ENCODE measurements at places on chromosomes 5 and 9. TPM values are rescaled to one million over a fixed set of nuclear protein-coding genes. Genes with fewer than 3 reads are reported as not detected.
A peak's percentile ranks its signal among the peaks of the same experiment; 100 is the strongest.

DNA sequence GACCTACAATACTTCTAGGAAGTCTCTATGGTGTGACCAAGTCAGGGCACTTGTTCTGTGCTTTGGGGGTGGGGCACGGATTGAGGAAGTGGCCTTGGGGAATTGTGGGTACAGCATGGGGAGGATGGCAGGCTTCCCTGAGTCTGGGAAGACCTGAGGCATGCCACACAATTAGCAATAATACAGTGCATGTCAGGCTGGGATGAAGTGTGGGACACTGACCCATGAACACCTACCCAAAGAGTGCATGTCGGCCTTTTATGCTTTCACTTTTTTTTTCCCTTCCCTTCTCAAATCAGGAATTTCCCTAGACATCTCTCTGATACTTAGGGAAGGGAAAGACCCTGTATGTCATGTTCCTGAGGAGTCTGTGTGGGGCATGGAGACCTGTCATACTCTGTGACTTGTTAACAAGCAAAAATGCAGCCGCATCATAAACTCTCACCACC is 146.4 kb downstream of the PALM2AKAP2 start:
- no peak for DNase-seq

- DNase-seq, result peak; percentile 41
Observed at GRCh38 chr5:36535378-36535777, 71.0 kb upstream of the SLC1A3 start.

DNA sequence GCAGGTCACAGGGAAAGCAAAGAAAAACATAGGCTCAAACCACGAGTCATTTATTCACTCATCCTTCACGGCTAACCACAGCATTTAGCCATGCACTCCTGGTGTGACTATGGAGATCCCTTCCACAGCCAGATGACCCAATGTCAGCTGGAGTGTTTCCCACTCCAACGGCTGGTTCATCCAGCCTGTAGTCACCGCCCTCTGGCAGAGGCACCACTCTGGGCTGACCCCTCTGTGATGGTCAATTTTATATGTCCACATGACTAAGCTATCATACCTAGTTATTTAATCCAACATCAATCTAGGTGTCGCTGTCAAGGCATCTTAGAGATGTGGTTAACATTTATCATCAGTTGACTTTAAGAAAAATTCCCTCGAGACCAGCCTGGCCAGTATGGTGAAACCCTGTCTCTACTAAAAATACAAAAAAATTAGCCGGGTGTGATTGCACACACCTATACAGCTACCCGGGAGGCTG is 9.5 kb upstream of the PHF19 start:
- no peak for DNase-seq

DNA sequence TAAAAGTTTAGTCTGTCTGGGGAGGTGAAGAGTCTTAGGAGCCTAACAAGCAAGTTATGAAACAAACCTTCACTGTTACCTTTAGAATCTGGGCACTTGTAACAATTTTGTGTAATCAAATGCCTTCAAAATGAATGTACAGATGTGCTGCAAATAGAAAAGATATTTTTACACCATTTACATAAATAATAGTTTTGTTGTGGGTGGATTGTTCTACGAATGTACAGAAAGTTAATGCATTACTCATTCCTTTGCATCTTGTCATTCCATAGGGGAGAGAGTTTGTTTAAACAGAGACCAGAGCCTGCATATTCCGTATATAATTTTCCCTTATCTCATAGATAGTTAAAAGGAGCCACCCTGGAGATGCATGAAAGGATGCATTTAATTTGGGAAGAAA is 576.9 kb upstream of the SGCD start:
- DNase-seq, result no peak

DNA sequence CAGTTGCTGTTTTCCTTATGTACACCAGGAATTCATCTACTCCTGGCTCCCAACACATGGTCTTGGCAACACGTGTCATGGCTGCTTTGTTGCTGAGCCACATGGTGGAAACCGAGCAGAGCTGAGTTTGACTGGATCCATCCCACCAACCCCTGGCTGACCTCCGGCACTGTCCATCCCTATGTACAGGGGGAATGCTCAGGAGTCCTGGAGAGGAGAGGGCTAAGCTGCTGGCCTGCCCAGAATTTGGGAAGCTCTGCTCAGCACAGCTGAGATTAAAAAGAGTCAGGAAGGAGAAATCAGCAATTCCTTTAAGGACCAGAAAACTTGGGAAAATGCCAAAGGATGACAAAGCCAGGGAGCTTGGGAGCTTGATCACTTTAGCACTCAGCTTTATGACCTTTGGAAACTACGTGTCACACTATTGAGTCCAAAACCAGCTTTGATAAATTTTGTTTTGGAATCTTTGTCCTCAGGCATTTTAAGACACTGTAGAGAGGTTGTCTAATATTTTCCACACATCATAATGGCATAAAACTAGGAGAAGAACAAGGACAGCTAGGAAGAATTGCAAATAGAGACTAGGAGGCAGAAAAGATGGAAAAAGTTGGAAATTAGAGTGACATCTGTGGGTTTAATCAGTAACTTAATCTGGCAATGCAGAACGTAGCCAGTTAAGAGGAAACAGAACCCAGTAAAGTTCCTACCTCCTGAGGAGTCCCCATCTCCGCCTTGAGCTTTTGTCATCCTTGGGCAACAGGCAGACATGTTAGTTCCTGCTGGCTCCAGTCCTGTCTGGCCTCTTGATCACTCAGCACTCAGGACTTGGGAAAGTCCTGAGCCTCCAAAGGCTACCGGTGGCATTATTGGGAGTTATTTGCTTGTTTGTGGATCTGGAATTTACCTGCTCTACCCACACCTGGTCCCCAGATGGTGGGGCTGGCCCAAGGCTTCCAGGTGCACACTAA is 62.5 kb upstream of the PLPP1 start:
- peak; percentile 70 for DNase-seq

DNA sequence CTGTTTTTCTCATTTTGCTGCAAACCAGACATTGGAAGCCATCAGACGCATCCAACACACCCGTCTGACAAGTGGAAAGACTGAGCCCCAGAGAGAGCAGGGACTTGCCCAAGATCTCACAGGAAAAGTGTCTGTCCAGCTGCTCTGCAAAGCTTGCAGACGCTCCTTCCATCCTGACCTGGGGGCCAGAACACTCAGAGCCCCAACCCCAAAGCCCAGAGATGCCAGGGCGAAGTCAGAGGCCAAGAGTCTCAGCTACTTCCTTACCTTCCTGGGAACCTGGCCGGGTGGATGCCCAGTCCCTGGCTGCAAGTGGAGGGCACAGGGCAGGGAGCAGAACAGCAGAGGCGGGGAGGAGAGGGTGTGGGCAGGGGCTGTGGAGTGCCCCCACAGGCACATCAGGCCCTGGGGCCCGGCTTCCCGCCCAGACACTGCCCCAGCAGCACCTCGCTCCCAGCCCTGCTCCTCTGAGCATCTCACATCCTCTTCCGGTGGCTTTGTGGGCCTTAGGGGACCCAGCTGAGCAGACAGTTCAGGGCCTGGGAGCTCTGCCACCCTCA is 9.7 kb upstream of the RALGDS start:
- DNase-seq, result no peak

DNA sequence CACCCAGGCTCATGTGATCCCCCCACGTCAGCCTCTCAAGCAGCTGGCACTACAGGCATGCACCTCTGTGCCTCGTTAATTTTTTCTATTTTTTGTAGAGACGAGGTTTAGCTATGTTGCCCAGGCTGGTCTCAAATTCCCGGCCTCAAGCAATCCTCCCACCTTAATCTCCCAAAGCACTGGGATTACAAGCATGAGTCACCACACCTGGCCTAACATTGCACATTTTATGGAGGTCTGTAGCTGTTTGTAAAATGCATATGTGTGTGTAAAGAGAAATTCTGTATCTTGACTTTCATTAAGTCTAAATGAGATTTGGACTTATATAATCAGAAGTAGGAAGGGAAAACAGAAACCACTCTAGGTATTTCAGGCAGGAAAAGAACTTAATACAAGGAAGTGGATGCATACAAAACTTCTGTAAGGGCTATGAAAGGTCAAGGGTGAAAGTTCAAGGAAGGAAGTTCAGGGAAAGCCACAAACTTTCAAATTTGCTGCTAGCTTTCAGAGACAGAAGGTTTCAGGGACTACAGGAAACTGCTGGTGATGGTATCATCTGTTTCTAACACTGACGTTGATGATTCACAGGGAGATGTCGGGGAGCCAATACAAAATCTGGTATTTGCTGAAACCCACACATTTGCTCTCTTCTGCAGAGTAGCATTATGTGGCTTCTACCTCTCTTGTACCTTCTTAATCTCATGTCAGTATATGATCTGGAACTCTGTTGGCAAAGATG is 209.4 kb downstream of the PIK3R1 start:
- no peak for DNase-seq

DNA sequence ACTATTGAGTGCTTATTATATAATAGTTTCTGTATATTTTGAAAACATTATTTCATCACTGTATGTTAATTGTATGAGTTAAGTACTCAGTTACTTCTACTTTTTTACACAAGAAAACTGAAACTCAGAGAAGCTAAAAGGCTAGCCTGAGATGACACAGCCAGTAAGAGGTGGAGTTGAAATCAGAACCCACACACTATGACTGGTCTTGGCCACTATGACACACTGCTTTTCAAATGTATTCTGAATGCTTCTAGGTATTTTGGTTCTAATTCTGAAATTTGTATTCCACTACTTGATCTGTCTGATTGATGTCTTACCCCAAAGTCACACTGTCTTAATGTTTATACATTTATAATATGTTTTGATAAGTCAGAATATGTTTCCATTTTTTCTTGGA is 181.8 kb downstream of the ZDHHC21 start:
- DNase-seq, result no peak

- no peak for DNase-seq
Observed at GRCh38 chr9:135524130-135524861, 3.1 kb downstream of the LCN1 start.

DNA sequence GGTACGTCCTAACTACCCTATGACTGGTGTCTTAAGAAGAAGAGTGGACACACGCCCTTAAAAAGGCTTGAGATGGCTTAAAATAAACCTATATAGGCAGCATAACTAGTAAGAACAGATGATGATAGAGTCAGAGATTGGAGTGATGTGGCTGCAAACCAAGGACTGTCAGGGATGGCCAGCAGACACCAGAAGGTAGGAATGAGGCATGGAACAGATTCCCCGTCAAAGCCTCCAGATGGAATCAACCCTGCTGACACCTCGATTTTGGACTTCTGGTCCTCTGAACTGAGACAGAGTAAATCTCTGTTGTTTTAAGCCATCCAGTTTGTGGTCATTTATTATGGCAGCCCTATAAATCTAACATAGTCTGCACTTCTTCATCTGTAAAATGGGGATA is 7.4 kb downstream of the TMOD1 start:
- DNase-seq, result no peak

DNA sequence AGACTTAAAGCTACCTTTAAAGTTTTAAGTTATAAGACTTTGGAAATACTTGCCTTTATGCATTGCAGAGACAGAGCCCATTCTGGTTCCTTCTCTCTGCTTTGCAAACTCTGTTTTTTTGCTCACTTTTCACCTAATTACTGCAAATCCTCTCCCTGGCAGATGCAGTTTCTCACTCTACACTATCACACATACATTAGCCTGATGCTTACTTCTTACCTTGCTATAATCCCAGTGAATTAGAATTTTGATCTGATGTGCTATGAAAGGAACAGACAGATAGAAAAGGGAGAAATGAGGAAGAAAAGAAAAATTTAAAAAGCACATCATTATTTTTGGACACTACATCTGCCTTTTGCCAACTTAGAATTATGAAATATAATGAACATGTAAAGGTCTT is 489.5 kb upstream of the EDIL3 start:
- DNase-seq, result no peak

GRCh38 chr5:73550016-73550415 is 15.4 kb downstream of the ANKRA2 start:
- DNase-seq, result no peak

DNA sequence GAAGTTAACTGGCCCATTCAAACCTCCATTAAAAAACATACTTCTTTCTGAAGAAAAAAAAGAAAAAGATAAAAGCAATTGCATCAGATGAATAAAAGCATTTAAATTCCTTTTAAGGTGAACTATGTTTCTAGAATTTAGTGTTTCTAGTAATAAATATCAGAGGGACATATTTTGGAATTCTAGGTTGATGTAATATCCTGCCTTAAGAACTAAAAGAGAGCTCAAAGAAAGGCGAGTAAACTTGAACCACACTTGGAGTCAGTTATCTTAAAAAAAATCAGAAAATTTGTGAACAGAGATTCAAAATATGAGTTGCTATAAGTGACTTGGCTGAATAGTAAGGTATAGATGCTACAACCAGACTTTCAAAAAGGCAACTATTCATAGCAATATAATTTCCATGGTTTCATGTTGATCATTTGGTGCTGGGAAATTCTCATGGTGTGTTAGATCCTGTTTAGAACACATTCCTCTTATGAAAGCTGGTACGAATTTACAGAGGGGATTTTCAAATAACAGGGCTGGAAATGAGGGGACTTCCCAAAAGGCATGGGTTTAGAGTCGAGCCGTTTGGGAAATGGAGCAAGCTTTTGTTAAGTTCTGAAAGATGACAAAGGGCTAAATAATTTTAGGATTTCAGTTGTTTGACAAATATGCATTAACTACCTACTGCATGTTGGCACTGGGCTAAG is 37.6 kb upstream of the RAI14 start:
- no peak for DNase-seq

GRCh38 chr9:130824643-130825350 is 10.3 kb upstream of the ABL1 start:
- DNase-seq, result peak; percentile 53

- no peak for DNase-seq
Observed at GRCh38 chr9:132160802-132161742, 786 bp upstream of the NTNG2 start.

Gene ASTN2
- 6.0 TPM for total RNA-seq

Gene AOPEP
- total RNA-seq, result 159 TPM

Gene GDF9
- total RNA-seq, result 0.18 TPM

Gene CDKN2AIPNL
- total RNA-seq, result 32.3 TPM

Gene PCDHGA12
- total RNA-seq, result 6.1 TPM

Gene SLC36A3
- total RNA-seq, result not detected

Gene PCDHA9
- total RNA-seq, result 0.06 TPM
